ENCODE measurements at places on chromosomes 16 and 17.

GRCh38 chr17:43931062-43931571 is 11.2 kb downstream of the PPY start:
- DNase-seq, result no peak

- peak; percentile 76 for DNase-seq
Measured at GRCh38 chr17:74770498-74771318, 5.4 kb downstream of the NAT9 start.

- DNase-seq, result peak; percentile 54
Measured at GRCh38 chr17:40317345-40317873, 8.4 kb downstream of the RARA start.

DNA sequence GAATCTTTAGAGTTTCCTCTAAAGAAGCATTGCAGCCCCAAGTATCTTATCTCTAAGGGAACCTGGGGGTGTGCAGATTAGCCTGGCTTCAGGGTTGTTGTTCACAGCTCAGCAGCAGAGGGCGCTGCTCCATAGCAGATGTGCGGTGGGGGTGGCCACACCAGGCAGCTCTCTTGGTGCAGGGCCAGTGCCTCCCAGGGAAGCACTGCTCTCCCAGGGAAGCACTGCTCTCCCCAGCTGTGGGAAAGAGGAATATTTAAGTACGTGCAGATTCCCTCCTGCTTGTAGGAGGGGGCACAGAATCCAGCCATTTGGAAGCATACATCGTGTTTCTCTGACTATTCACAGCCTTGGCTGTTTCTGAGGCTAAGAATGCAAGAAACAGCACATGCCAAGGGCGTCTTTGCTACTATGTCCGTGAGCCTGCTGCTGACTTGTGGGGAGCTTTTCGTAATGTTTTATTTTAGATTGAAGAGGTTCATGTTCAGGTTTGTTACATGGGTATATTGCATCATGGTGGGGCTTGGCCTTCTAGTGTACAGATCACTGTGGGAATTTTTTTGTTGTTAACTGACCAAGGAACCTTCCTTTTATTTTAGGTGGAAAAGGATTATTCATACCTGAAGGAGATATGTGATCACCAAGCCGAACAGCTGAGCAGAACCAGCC is 217.8 kb downstream of the SPECC1 start:
- peak; percentile 82 for DNase-seq

GRCh38 chr16:56673921-56674320 is 4.3 kb downstream of the MT1H start:
- no peak for DNase-seq

DNA sequence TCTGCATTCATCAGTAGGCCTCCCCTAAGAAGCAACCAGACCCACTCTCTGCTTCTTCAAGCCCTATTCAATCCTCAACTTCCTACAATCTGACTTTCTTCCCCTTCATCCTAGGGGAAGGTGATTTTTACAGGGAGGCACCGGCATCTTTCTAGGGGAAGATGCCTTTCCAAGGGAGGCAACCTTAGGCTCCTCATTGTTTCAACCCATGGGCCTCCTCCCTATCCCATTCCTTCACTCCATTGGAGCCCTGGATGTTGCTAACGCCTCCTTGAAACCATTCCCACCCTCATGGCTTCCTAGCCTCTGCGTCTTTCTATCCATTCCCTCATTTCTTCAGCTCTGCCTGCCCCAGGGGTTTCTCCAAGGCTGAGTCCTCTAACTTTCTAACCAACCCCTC is 2.7 kb upstream of the CUEDC1 start:
- no peak for DNase-seq

GRCh38 chr17:56577190-56577842 is 16.2 kb upstream of the NOG start:
- no peak for DNase-seq

GRCh38 chr17:69810326-69810965 is 264.6 kb upstream of the KCNJ16 start:
- DNase-seq, result no peak

DNA sequence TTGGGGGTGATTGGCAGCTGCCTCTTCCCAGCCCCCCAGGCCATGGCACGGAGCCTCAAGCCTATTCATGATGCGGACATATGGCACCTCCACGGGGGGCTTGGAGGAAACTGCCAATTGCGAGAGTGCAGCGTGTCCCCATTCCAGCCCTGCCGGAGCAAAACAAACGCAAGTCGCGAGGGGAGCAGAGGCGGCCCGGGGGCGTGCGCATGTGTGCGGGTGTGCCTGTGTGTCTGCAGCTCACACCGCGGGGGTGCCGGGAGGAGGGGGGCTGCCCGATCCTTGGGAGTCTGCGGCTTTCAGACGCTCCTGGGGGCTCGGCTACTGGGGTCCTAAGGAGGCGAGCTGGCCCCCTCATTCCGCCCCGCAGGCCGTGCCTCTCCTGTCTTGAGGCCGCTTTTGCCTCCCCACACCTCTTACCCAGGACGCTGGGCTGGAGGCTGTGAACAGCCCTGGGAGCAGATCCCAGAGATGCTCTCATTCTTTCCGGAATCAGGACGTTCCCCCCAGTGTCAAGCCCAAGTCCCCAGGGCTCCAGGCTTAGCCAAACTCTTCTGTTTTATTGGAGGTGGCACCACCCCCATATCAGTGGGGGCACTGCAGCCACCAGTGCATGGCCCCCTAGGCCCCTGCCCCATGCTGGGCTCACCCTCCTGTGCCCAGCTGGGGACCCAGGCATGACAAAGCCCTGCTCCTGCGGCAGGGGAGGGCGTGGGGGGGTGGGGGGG is 29.1 kb downstream of the ENDOV start:
- no peak for DNase-seq

- DNase-seq, result no peak
Measured at GRCh38 chr16:58426966-58427365, 34.7 kb downstream of the GINS3 start.

DNA sequence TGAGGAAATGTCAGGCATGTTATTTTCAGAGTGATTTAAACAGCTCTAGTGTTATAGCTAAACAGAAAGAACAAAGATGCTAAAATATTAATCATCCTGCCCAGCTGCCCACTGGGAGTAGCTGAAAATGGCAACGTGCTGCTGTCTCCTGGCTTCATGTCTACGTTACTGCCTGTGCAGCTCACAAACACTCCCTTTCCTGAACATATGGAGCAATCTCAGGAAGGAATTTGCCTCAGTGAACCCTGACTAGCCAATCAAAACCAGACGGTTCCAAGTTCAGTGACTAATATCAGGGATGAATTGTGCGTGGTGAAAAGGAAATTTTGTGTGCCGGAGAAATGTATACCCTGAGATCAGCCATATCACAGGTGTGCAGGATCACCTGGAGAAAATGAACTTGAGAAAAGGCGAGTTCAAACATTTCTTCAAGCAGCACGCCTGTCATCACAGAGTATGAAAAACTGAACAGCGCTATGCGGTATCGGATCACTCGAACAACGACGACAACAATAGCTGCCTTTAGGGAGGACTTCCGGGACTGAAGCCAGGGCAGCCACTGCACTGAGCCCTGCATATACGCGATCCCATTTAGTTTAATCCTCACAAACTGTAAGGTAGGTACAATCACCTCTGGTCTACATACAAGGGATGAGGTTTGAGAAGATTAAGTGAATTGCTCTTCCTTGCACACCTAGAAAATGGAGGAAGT is 110.3 kb downstream of the STX8 start:
- no peak for DNase-seq

DNA sequence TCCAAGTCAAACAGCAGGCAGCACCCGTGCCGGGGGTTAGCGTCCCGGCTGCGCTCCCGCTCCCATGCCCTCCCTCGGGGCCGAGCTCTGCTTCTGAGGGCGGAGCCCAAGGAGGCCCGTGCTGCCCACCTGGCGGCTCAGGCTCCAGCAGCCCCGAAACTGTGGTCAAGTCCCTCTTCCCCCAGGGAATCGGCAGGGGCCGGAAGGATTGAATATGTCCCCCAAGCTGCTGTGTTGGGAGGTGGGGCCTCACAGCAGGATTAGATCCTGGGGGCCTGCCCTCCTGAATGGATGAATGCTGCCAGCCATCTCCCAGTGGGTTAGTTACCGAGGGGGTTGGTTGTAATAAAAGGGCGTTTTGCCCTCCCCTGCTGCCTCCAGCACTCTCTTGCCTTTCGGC is 33.9 kb downstream of the MAP2K3 start:
- no peak for DNase-seq

GRCh38 chr16:3637371-3637923 is 17.0 kb upstream of the DNASE1 start:
- peak; percentile 34 for DNase-seq

- no peak for DNase-seq
Measured at GRCh38 chr17:15404106-15405057, 63.0 kb upstream of the TEKT3 start.

- no peak for DNase-seq
Measured at GRCh38 chr17:28008513-28008912, 34.0 kb upstream of the NLK start.

- DNase-seq, result peak; percentile 28
Measured at GRCh38 chr16:70738083-70738977, 52.5 kb upstream of the MTSS2 start.

GRCh38 chr16:65176603-65177002 is 54.7 kb upstream of the CDH11 start:
- no peak for DNase-seq

DNA sequence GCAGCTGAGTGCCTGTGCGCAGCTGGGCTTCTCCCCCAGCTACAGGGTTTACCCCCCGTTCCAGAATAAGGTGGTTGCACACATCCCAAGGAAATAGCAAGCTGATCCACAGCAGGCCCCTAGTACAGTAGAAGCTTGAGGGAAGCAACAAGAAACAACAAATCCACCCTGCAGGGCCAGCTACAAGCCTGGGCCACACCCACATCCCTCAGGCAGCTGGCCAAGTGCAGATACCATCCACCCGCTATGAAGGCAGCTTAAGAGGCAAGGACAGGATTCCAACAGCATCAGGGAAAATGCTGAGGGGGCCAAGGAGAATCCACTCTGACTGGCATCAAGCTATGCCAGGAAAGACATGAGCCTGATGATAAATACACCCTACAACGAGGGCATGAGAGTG is 66.9 kb upstream of the RCVRN start:
- no peak for DNase-seq

GRCh38 chr17:77098884-77099545 is 41.8 kb upstream of the SEC14L1 start:
- DNase-seq, result no peak

DNA sequence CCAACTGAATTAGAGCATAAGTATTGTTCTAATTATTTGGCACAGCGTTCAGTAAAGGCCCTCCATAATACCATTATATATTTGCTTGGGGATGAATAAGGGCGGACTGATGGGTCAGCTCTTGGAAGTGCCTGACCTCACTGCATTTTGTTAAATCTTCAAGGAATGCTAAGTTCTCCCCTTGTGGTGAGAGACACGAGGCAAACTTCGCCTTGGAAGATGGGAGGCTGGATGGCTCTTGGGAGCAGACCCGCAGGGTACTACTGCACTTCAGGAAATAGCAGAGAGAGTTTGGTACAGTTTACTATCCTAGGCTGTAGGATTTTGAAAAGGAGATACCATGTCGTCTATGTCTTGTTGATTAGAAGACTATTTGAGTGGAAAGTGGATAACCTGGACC is 87.0 kb upstream of the RPRML start:
- DNase-seq, result no peak

- DNase-seq, result no peak
Measured at GRCh38 chr16:72517154-72517553, 345.2 kb upstream of the PMFBP1 start.

DNA sequence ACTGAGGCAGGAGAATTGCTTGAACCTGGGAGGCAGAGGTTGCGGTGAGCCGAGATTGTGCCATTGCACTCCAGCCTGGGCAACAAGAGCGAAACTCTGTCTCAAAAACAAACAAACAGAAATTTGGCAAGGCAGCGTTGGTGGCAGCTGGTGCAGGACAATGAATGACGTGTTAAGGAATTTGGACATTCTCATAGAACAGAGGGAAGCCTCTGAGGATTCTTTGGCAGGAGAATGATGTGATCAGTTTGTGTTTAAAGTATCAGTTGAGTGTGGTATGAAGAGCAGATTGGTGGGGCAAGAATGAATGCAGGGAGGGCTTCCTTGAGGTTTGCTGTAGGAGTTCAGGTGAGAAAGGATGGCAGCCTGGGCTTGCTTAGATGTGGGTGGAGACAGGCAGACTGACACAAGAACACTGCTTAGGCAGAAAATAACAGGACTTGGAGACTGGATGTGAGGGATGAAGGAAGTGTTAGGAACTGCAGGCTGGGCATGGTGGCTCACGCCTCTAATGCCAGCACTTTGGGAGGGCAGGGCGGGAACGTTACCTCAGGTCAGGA is 4.8 kb downstream of the CYB5D2 start:
- DNase-seq, result no peak

Data from stimulated activated CD4-positive, alpha-beta T cell treated with anti-CD3 and anti-CD28 coated beads, Interleukin-2, amount 100 ng/mL, for 24 hours (primary cell).